ENCODE measurements at places on chromosomes 1 and 21.

GRCh38 chr1:211490821-211491415 lies 1.0 kb downstream of the RD3 start:
- no peak for DNase-seq

GRCh38 chr21:41090981-41091380 lies 77.0 kb upstream of the BACE2 start:
- DNase-seq: no peak

GRCh38 chr1:159161719-159162026 lies 9.7 kb upstream of the CADM3 start:
- DNase-seq: no peak

- no peak for DNase-seq
Observed at GRCh38 chr1:154476791-154477190, 25.2 kb upstream of the TDRD10 start.

DNA sequence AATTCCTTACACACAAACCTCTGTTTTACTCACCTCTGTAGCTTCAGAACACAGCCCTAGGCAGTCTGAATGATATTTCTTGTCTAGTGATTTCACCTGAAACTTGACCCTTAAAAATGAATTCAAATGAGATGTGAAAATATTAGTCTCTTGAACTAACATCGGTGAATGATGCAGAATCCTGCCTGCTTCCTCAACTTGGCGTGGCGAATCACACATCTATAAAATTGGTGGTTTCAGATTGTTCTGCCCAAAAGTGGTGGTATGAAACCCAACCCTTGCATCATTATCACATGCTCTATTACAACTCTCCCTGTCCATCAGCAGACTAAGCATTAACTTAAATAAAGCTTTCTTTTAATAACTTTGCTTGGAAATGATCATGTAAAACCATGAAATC lies 26.9 kb upstream of the C1orf21 start:
- DNase-seq: no peak

GRCh38 chr1:160293020-160293968 lies 8.4 kb upstream of the PEX19 start:
- no peak for DNase-seq

- DNase-seq: no peak
Observed at GRCh38 chr1:73205294-73205973, 923.1 kb upstream of the NEGR1 start.

- no peak for DNase-seq
Observed at GRCh38 chr1:39301606-39302005, 97.1 kb downstream of the MACF1 start.

GRCh38 chr1:22380024-22380785 lies 71.4 kb upstream of the ZBTB40 start:
- no peak for DNase-seq

- peak; percentile 13 for DNase-seq
Observed at GRCh38 chr1:107936498-107937481, 28.2 kb downstream of the VAV3 start.

DNA sequence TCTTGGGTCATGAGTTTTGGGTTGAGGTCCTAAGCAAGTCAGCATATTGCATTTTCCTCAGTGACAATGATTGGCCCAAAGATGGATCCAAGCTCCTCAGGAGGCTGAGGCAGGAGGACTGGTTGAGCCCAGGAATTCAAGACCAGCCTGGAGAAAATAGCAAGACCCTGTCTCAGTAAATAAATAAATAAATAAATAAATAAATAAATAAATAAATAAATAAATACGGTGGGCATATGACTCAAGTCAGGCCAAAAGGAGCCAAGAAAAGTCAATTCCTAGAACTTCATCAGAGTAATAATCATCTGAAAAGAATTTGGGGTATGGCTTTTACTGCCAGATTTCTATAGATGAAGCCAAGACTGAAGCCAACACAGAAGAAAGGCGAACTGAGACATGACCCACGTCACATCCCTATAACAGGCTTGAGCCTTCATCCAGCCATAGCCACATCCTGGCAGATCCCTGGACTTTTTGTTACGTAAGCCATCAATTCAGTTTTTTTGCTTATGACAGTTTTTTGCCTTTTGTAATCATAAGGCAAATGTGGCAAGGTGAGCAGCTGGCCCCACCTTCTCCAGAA lies 88.5 kb upstream of the NFASC start:
- DNase-seq: no peak

- no peak for DNase-seq
Observed at GRCh38 chr1:89112871-89113613, 12.9 kb downstream of the GBP2 start.

DNA sequence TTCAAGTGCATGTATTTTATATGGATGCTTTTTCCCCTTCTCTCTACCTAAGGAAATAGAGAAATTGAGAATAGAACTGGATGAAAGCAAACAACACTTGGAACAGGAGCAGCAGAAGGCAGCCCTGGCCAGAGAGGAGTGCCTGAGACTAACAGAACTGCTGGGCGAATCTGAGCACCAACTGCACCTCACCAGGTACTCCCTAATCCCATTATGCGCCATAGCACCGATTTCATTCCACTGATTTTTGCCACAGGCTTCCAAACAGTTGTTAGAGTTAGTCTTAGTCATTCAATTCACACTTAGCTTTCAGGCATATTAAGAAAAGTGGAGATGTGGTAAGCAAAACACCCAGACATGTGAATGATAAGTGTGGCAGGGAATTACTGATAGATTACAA lies 122.8 kb downstream of the SDCCAG8 start:
- no peak for DNase-seq

GRCh38 chr1:55833529-55834091 lies 618.4 kb upstream of the USP24 start:
- DNase-seq: no peak

GRCh38 chr1:228727681-228728171 lies 7.6 kb upstream of the RHOU start:
- no peak for DNase-seq

DNA sequence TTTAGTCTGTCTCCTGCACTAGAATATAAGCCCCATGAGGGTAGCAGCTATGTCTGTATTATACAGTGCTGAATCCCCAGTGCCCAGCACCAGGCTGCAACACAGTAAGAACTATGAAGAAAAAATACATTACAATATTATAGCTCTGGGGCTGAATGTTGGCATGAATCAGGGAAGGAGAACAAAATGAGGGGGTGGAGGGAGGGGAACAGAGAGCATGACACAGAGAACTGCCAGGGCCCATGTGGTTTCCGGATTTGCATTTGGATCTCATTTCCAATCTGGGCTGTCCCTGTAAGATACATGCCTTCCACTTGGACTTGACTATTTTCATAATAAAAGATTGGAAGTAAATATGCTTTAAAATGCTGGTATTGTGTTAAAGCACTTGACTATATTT lies 35.8 kb downstream of the C1orf198 start:
- no peak for DNase-seq

- no peak for DNase-seq
Observed at GRCh38 chr1:60978421-60979357, 103.7 kb upstream of the NFIA start.

DNA sequence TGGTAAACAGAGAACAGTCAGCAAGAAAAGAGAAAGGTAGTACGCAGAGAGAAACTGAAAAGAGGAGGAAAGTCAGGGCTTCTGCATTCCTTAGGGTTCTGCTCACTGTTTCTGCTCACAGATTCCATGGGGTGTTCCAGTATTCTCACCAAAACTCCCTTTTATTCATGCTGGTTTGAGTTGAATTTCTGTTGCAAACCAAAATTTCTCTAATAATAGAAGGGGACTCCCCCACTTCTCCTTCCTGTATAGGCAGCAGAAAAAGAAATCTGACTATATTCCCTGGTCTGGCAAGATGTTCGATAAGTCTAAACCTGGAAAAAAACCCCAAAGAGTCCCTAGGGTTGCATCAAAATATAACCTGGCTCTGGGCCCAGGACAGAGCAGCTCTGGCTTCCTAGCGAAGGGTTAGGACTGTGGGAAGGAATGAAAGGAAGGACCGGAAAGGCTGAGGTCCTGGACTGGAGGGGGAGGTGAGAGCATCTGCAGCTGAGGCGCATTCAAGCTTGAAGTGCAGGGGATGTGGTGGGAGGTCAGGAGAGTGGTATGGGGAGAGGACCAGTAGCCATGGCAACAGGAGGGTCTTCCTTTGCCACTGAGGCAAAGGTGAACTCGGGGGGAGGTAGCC lies 18.8 kb upstream of the RGS16 start:
- DNase-seq: no peak

- no peak for DNase-seq
Observed at GRCh38 chr1:201408834-201409200, 9.7 kb upstream of the LAD1 start.

DNA sequence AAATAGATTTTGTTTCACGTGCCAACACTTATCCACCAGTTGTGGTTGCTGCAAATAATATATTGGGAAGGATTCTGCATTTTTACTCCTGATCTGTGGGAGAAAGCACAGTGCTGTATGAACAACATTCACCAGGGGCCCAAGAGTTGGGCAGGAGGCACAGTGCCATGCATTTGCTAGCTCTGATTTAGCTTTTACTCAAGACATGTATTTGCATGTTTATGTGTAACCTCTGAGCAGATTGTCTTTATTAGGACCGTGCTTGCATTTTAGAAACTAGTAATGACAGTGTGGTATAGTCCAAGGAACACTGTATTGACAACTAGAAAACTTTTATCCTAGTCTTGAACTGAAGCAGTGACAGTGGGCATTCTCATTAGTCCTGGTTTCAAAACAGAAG lies 133.9 kb upstream of the B3GALT2 start:
- DNase-seq: no peak

DNA sequence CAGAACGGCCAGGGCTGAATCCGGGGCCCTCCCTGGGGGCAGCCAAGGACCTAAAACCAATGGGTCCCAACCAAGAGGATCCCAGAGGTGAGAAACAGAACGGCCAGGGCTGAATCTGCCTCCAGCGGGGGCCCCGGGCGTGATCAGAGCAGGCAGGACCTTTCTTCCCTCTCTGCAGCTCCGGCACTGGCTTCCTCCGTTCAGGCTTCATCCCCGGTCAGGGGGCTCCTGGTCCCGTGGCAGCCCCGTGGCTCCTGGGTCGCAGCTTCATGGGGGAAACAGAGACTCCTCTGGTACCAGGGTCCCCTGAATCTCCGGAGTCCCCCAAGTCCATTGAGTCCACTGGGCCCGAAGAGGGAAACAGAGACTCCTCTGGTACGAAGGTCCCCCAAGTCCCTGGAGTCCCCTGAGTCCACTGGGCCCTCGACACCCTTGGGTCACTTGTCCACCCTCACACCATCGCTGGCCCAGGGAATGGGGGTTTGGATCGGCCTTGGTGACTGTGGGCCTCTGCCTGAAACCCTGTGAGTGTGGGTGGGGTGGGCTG lies 60.1 kb downstream of the PRKCZ start:
- DNase-seq: no peak

- DNase-seq: no peak
Observed at GRCh38 chr1:27506703-27507102, 16.7 kb upstream of the WASF2 start.

- no peak for DNase-seq
Observed at GRCh38 chr1:153561466-153561985, 4.1 kb downstream of the S100A2 start.

- DNase-seq: no peak
Observed at GRCh38 chr1:11132563-11133293, 33.1 kb upstream of the EXOSC10 start.

GRCh38 chr1:156910309-156910782 lies 10.1 kb upstream of the LRRC71 start:
- peak; percentile 33 for DNase-seq

- DNase-seq: no peak
Observed at GRCh38 chr1:169160845-169161495, 54.5 kb downstream of the ATP1B1 start.

GRCh38 chr1:115677182-115677555 lies 35.4 kb downstream of the VANGL1 start:
- DNase-seq: no peak

GRCh38 chr1:237864338-237865244 lies 26.1 kb downstream of the ZP4 start:
- DNase-seq: no peak

DNA sequence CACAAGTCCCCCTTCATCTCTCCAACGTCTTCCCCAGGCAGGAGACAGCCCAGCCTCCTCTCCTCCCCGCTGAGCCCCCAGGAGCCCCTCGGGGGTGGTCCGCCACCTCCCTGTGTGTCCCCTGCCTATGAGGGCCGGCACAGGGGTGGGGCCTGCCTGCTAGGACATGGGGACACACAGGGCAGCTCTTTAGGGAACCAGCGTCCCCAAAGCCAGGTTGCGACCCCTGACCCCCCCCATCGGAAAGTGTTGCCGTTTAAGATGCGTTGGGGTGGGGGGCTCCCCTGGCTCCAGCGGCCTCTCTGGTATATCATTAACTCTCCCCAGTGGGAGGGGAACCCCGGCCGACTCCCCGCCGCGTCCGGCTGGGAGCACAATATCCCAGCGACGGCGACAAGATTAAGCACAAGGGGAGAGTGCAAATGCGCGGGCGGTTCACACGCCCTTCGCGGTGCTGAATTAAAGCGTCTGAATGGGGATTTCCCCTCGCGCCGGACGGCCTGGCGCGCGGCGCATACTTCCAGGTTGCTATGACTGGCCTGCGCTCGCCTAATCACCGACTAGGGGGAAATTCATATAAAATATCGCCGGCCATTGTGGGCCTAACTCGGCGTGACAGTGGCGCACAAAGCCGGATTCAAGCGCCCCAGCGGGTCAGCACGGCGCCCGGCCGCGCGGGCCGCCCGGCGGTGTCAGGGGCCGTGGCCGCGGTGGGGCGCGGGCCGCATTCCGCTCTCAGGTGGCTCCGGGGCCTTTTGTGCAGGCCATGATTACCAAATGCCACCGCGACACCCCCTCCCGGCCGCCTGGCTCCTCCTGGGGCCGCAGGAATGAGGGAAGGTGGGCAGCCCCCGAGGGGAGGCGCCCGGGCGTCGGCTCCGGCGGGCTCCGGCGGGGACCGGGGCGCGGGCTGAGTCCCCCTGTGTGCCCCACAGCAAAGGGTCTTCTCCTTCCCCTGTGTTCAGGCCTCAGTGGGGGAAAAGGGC lies 30.9 kb downstream of the WNT3A start:
- DNase-seq: no peak

GRCh38 chr1:59504276-59504675 lies 207.4 kb downstream of the FGGY start:
- DNase-seq: no peak

- DNase-seq: no peak
Observed at GRCh38 chr1:213513006-213513405, 462.0 kb downstream of the RPS6KC1 start.

- no peak for DNase-seq
Observed at GRCh38 chr1:3005771-3006170, 15.5 kb upstream of the ACTRT2 start.

DNA sequence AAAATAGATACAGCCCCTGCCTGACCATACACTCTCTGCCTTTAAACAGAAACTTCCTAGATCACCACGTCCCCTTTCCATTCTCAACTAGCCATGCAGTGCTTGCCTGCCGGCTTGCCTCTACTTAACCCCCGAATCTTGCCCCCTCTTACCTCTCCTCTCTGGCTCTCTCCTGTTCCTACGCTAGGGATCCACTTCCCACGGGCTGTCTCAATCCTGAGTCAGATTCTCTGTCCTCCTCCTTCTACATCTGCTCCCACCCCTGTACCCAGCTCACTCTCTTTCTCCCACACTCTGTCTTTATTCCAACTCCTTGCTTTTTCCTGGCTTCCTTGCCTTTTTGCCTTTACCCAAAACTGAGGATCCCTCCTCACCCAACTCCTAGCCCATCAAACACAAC lies 29.3 kb downstream of the ATF3 start:
- DNase-seq: no peak

- no peak for DNase-seq
Observed at GRCh38 chr1:169348383-169349036, 19.1 kb downstream of the NME7 start.
